ENCODE measurements at places on chromosomes 13 and 19. TPM values are rescaled to one million over a fixed set of nuclear protein-coding genes. Genes with fewer than 3 reads are reported as not detected.

KLF2 gene
- 70.7 TPM for total RNA-seq

CACNG8 gene
- 0.06 TPM for total RNA-seq

SIGLEC6 gene
- total RNA-seq, result 0.25 TPM

RNF225 gene
- not detected for total RNA-seq

FOSB gene
- total RNA-seq, result 1.6 TPM

ADGRE2 gene
- 0.51 TPM for total RNA-seq

PABPC3 gene
- total RNA-seq, result 0.09 TPM

LILRA5 gene
- total RNA-seq, result 1.7 TPM

Measured in right cardiac atrium (tissue), 5 donors.